ENCODE measurements at places on chromosomes 6 and 20.

- DNase-seq = no peak
Observed at GRCh38 chr20:53833333-53834061, 236.9 kb downstream of the BCAS1 start.

GRCh38 chr6:24752917-24753492 is 21.7 kb upstream of the GMNN start:
- DNase-seq = no peak

- DNase-seq = no peak
Observed at GRCh38 chr6:41375598-41376151, 40.3 kb downstream of the NCR2 start.

DNA sequence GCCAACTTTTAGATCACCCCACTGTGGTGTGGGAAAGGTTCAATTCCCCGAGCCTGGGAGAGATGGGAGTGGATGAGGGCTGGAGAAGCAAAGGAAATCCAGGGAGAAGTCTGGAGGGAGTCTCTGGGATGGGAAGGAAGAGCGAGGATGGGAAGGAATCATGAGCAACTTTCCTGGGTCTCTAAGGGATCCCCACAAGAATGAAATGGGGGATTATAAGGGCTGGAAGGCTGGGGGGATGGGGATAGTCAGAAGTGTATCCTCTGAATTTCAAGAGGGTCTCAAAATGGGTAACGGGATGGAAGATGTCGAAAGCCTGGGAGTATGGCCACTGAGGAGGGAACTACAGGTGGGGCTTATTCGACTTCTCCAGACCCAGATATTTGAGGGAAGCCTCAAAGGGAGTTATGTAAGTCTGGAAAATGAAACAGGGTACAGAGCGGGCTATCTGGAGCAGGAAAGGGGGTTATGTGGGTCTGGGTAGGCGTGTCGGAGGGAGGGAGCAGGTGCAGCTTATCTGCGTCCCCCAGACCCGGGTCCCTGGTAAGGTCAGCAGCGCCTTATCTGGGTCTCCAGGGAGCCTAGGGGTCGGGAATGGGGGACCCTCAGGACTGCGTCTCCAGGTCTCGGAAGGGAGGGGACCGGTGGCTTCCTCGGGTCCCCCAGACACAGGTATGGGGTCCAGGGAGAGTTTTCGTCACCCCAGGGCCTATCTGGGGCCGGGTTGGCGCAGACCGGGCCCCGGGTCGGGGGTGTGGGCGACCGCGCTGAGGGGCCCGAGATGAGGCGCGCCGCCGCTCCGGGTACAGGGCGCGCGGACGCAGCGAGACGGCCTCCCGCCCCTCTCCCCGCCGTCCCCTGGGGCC is 550 bp downstream of the PLAGL2 start:
- no peak for DNase-seq

DNA sequence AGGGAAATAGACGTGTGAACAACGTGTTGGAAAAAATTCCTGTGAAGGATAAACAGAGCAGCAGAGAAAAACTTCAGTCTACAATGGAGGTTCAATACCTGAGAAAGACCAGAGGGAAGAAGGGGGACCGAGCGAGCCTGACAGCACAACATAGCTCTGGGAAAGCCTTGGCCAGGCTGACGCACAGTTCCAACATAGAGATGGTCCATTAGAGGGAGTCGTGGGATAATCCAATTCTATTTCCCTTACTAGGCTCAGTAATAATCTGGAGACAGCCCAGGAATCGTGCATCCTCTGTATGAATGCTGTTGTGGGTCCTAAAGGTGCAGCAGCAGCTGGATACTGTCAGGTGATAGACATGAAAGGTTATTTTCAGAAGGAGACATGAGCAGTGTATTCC is 370.8 kb upstream of the BTBD3 start:
- DNase-seq = no peak

- no peak for DNase-seq
Observed at GRCh38 chr20:58459058-58459750, 56.0 kb downstream of the APCDD1L start.

DNA sequence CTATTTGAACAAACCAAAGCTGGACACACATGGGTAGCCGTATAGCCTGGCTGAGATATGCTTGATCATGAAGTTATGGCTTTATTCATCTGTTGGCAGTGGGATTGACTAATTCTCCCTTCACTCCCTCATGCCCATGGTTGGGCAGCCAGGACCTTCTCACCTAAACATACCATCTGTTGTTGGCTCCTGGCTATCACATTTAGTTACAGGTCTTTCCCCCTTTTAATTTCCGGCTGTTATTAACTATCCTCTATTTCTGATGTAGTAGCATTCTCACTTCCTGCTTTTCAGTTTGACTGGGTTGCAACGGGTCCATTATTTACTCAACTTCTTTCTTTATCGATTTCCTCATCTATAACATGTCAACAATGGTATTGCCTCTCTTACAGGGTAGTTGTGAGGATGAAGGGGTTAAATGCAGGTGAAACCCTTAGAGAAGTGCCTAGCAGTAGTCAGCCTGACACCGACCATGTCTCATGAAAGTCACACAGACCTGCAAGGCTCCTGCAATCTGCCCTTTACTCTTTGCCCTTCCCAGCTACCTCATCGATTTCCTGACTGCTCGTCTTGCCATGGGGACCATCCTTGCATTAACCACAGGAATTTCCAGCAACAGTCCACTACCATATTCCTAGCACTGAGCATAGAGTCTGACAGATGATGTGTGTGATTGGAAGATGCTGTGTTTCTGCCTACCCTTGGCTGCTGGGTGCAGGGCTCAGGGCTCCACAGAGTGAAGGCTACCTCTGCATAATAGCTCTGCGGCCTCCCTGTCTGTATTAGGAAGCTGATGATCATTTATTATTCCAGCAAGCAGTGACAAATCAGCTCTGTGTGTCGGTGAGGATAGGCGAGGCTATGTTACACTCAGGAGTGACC is 42.2 kb downstream of the PPP1R14C start:
- no peak for DNase-seq

DNA sequence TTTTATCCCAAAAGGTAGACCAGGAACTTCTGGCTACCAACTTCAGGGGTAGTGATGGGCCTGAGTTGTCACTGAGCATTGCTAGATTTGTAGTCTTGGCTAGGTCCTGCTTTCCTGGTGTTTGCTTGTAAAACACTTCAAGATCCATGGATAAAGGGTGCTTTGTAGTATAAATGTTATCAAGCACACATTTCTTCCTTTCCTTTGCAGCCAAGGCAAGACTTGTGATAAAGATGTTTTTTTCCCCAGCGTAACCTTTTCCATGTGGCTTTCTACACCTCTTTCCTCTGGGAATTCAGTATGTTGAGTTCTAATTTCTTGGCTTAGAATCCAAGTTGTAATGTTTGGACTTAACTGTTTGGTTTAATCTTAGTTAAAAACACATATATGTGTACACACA is 122.8 kb upstream of the CLDN20 start:
- no peak for DNase-seq

DNA sequence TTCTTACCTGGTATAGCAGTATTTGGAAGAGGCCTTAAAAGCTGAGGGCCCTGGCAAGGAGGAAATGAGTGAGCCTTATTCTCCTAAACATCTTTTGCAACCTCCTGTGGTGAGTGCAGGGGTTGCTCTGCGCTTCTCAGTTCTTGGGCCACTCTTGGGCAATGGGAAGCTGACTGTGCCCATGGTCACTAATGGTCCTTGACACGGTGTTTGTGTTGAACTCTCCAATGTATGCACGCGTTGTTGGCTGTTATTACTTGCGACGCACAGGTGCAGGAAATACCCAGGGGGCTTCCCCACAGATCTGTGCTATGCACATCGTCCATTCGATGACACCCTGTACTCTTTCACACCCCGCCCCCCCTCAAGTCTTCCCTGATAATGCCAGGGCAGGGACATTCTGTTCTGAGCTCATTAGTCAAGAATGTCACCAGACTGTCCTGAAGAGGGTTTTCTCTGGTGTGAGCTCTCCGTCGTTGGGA is 79.7 kb downstream of the EDN1 start:
- no peak for DNase-seq

DNA sequence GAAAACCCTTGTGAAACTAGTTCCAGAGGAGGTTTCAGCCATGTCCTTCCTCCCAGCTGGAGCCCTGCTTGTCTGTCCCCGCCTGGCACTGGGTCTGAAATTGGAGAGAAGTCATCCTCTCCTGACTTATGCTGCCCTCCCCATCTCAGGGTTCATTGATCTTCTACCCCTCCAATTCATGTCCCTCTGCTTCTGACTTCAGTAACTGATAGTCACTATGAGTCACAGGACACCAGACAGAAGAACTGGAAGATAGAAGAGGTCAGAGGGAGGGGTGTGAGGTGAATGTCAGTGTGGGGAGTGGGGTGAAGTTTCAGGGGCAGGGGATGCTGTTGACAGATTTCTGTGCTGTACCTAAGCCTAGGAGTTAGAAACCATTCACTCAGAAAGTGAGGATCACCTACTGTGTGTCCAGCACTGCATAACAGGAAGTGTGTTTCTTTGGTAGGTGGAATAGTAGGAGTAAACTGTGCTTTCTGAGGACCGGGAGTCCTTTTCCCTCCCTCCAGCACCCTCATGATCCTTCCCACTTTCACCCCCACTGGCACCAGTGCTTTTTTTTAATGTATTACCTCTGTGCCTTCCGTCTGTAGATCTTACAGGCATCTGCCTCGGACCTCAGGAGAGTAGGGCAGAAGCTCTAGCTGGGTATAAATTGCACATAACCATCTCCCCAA is 627 bp upstream of the RPP21 start:
- no peak for DNase-seq

GRCh38 chr6:10662207-10662606 is 32.2 kb downstream of the C6orf52 start:
- no peak for DNase-seq

- no peak for DNase-seq
Observed at GRCh38 chr20:62805155-62805710, 598 bp downstream of the OGFR start.

- no peak for DNase-seq
Observed at GRCh38 chr20:42067596-42067995, 449.4 kb upstream of the CHD6 start.

DNA sequence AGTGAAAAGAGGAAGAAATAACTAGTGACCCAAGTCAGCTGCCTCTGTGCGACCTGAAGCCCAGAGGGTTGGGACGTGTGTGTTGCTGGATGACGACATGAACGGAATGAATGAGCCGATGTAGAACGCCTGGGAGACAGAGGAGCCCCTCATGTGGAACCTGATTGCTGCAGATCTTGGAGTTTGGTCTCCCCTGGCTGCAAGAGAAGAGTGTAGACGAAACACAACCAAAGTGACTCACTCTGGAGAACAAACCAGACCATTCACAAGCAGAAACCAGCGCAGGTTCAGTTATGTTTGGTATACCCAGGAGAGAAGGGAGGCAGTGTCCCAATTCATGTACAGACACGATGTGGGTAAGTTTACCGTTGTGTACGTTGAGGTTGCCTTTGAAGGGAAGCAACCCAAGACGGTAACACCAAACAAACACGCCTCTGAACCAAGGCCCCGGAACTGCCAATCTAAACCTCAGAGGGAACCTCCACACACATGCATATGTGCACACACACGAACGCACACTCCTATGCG is 265.9 kb downstream of the BMP7 start:
- no peak for DNase-seq

DNA sequence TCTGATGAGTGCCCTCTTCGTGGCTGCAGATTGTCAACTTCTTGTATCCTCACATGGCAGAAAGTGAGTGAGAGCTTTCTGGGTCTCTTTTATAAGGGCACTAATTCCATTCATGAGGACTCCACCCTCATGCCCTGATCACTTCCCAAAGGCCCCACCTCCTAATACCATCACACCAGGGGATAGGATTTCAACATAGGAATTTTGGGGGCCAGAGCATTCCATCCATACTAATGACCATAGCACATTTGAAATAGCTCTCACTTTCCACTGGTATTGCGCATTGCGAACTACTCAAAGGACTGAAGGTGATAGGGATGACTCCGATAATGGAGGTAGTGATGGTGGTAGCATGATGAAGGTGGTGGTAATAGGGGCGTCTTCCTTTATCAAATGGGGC is 324.3 kb downstream of the PRL start:
- DNase-seq = no peak

DNA sequence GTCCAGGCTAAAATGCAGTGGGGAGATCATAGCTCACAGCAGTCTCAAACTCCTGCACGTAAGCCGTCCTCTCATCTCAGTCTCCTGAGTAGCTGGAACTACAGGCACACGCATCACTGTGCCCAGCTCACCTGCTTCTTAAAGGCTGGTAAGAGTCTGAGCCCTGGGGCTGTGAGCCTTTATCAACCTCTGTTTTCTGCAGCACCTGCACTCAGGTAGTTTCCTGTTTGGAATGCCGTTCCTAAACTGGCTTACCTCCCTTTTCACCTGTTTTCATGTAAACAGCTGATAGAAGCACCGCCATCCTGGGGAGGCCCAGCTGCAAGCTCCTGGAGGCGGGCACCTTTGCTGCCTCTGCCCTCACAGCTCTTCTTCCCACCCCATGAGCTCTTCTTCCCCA is 45.4 kb downstream of the SLC24A3 start:
- DNase-seq = no peak

DNA sequence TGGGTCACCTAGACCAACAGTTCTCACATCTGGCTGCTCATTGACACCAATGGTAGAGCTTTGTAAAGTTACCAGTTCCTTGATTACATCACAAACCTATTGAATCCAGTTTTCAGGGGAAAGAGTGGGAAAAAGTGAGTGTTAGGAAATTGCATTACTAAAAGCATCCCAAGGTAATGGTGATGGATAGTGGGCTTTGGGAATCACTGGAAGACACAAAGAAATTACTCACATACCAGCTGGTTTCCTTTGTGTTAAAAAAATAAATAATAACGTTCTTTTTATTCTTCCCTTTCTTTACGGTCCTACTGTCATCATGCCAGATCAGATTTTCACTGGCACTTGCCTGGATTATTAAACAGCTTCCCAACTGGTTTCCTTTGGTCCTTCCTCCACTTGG is 370.7 kb downstream of the RFPL4B start:
- no peak for DNase-seq

- no peak for DNase-seq
Observed at GRCh38 chr6:27209659-27210269, 37.7 kb upstream of the PRSS16 start.

DNA sequence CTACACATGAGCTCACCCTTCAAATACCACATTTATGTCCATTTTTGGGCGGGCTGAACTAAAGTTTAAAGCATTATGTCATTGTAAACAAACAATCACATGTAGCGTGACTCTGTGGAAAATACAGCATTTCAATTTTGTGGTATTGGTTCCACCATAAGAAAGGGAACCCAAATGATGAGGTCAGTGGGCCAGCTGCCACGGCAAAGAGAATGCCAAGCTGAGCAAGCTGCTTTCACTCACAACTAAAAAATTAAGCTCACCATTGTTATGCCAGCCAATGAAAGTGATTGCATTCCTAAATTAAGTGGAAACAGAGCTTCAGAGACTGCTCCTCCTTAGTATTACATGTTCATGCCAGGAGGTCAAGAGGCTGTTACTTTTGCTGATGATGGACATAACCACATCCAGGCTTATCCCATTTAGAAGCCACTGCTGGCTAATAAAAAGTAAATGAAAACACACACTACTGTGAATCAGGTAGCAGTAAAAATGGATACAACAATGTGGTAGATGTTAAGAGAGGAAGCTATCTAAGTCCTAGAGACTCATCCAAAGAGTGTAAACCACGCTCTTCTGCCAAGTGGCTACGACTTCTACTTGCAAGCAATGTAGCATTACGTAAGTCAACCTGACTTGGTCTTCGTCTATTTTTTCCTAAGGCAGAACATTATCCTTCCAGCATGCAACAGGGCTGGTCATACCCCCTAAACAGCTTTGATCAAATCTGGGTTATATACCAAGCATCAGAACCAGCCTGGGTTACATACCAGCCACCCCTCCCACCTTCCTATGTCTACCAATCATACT is 164.8 kb downstream of the BACH2 start:
- DNase-seq = no peak

Measured in NCI-H187 treated with DMSO at 0.1 percent for 48 hours (cell line).